Suprapubic skin (tissue), 4 donors: ENCODE measurements at places on chromosomes 1 and 21. TPM values are rescaled to one million over a fixed set of nuclear protein-coding genes. Genes with fewer than 3 reads are reported as not detected.

The CFHR3 gene
- not detected for total RNA-seq

The ZBTB37 gene
- 8.1 TPM for total RNA-seq

The MRPS14 gene
- 12.7 TPM for total RNA-seq

The PLEKHG5 gene
- total RNA-seq = 347 TPM

The GNG4 gene
- total RNA-seq = not detected

The XCL2 gene
- not detected for total RNA-seq

The UHMK1 gene
- 39.0 TPM for total RNA-seq

The RNU1-3 gene
- total RNA-seq = under 0.01 TPM

The FOXO6 gene
- total RNA-seq = 2.8 TPM

The IFI44L gene
- total RNA-seq = 2.9 TPM

The LAMTOR5 gene
- total RNA-seq = 81.2 TPM

The CD52 gene
- total RNA-seq = 9.8 TPM

The IBA57 gene
- 22.4 TPM for total RNA-seq

The ZNF648 gene
- total RNA-seq = 0.89 TPM

The C1orf185 gene
- total RNA-seq = not detected

The CEP104 gene
- 16.1 TPM for total RNA-seq

The TFF1 gene
- not detected for total RNA-seq

The NPR1 gene
- total RNA-seq = 19.2 TPM

The PPM1J gene
- 15.0 TPM for total RNA-seq

The KLF17 gene
- total RNA-seq = not detected

The LCE2A gene
- 28.2 TPM for total RNA-seq

The FMO5 gene
- 31.0 TPM for total RNA-seq

The ARHGAP29 gene
- 32.4 TPM for total RNA-seq

The CD1E gene
- 4.9 TPM for total RNA-seq

The CNR2 gene
- not detected for total RNA-seq

The DFFA gene
- total RNA-seq = 21.3 TPM

The CLCA4 gene
- 2.3 TPM for total RNA-seq

The UCHL5 gene
- total RNA-seq = 63.2 TPM

The KIF14 gene
- total RNA-seq = 1.6 TPM

The SPRR4 gene
- total RNA-seq = 478 TPM

The UBL4B gene
- total RNA-seq = 1.8 TPM

The BRWD1 gene
- total RNA-seq = 75.8 TPM

The DNASE2B gene
- not detected for total RNA-seq

The DSCAM gene
- total RNA-seq = not detected

The KDM5B gene
- 90.5 TPM for total RNA-seq

The VPS72 gene
- total RNA-seq = 30.1 TPM

The FALEC gene
- total RNA-seq = not detected

The AADACL3 gene
- 46.0 TPM for total RNA-seq

The SOX13 gene
- total RNA-seq = 16.4 TPM

The PEAR1 gene
- 3.0 TPM for total RNA-seq

The KRTAP21-2 gene
- not detected for total RNA-seq

The GIPC2 gene
- total RNA-seq = 4.4 TPM

The MR1 gene
- 17.1 TPM for total RNA-seq

The NGF gene
- 0.80 TPM for total RNA-seq

The HHIPL2 gene
- total RNA-seq = not detected

The GJA8 gene
- total RNA-seq = not detected

The ERICH3 gene
- not detected for total RNA-seq

The HIVEP3 gene
- 11.3 TPM for total RNA-seq

The CASQ2 gene
- 2.1 TPM for total RNA-seq

The UBASH3A gene
- total RNA-seq = 1.0 TPM

The PDZK1IP1 gene
- total RNA-seq = 162 TPM

The RAB25 gene
- total RNA-seq = 172 TPM

The COL8A2 gene
- 5.6 TPM for total RNA-seq

The CLDN14 gene
- not detected for total RNA-seq

The OR2T29 gene
- total RNA-seq = not detected
